GM19239 (cell line): ENCODE measurements at places on chromosomes 11 and 22.
A peak's percentile ranks its signal among the peaks of the same experiment; 100 is the strongest.

DNA sequence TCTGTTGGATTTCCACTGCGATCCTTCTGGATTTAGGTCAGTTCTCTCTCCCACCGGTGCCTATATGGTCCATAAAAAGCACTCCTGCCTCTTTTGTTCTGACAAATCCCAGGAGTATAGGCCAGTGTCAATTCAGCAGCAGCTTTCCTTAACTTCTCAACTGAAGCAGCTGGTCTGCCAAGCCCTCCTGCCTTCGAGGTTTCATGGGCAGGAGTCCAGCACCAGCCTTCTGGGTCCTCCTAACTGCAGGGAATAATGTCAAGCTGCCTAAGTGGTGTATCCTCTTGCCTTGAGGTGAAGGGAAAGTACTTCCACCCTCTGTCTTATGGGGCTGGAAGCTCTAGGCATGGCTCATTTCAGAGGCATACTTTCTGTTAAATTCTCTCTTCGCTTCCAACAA, 149.4 kb upstream of the NCAM1 start:
- no peak for DNase-seq

DNA sequence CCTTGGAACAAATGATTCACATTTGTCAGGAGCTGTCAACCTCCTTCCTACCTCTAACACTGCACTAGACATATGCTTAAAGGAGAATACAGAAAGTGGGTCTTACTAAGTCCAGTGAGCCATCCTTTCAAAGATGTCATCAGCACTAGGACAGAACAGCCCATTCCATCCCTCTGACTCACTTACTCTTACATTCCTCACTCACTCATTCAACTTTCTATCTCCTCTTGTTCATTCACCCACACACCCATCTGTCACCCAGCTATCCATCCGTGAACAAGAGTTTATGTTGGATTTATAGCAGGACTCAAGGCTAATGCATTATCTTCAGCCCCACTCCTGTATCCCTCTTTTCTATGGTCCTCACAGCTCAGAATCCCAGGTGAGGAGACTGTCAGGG, 9.1 kb downstream of the INSC start:
- DNase-seq: no peak

DNA sequence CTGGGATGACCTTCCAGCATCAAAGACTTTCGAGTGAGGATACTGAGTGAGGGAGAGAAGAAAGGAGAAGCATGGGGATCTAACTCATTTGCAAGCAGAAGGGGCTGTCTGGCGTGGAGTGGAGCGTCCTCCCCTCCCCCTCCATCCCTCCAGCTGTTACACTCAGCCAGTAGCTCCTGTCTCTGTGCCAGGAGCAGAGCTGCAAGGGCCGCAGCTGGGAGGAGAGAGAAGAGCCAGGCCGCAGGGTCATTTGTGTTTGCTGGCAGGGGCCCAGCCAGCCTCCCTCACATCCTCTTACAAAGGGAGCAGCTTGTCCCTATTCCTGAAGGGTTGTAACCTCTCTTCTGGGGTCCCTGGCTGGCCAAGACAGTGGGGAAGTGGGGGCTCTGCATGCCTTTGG, 57.9 kb downstream of the NECTIN1 start:
- DNase-seq: no peak

DNA sequence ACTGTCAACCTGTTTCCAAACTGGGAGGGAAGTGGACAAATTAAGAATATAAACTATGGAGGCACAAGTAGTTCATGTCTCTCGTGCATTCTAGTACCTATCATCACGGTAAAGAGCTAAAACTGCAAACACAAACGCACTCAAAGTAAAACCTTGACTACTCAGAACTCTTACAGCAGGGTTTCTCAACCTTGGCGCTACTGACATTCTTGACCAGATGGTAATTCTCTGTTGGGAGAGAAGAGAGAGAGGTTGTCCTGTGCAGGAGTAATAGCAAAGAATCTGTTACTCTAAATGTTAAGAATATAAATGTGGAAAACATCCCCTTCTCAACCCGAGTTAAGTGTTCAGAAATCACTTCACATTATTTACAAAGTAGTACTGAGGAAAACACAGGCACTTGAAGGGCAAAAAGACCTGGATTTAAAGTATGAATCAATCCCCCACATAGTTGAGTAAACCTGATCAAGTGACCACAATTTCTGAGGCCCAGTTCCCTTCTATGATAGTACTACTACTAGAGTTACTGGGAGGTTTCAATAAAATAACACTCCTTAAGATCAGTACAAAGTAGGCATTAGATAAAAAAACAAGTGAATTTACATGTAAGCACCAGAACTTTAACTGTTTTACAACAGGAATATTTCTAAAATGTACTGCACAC, 73.1 kb upstream of the ARHGAP32 start:
- DNase-seq: no peak

DNA sequence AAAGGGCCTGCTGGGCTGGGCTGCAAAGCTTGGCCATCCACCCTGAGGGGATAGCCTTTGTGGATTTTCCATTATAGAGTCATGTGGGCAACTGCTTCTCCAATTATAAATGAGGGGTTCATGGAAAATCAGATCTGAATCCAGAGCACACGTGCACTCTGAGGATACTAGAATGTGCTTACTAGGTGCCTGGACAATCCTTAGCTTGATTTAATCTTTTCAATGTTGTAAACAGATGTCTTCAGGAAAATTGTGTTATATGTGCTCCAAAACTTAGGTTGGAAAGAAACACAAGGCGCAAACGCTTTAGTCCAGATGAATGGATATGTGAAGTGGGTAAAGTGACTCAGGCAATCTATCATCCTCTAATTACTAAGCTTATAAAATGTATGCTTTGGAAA, 92.0 kb downstream of the SLC17A6 start:
- no peak for DNase-seq

DNA sequence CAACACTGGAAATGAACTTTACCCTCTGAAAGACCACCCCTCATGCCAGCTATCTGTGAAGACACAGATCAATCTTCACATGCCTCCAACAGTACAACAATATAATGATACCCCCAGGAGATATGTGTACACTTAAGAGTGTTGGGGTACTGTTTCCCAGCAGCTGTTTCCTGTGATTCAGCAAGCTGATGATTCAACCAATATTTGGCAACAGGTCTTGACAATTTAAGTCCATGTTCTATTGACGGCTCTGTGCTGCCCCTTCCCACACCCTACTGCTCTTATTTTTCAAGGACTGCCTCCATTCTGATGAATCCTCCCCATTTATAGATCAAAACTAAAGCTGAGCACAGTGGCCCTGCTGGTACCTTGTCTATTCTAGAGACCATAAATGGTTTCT, 6.6 kb downstream of the SNX19 start:
- DNase-seq: no peak

- DNase-seq: no peak
Measured at GRCh38 chr11:9738116-9738515, 74.2 kb downstream of the SWAP70 start.

DNA sequence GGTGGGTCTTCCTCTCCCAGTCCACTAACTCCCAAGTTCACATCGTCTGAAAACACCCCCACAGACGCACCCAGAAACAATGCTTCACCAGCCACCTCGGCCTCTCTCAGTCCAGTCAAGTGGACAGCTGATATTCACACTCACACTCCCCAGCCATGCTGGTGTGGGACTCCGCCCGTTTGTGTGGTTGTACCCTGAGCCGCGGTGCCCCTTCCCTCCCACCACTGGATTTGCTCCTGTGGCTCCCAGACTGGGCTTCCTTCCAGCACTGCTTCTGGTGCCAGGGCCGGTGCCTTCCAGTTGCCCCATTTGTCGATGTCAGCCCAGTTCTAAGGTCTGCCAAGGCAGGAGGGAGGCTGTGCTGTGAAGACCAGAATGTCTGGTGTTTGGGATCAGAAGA, 37.9 kb upstream of the PLET1 start:
- DNase-seq: no peak

GRCh38 chr11:2651054-2651617, 48.7 kb downstream of the KCNQ1OT1 start:
- no peak for DNase-seq

DNA sequence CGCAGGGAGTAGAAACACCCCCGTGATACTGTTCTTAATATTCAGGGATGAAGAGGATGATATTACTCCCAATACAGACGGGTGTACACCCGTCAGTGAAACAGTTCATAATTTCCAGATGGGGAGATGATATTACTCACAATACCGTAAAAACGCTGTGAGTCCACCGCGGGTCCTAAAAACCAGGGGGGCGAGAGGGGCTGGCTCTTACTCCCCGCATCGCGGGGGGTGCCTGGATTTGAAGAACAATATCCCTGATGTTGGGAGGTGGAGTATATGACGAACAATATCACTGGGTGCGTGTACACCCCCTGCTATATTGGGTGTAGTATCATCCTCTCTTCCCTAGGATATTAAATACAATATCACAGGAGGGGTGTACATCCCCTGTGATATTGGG, 20.5 kb upstream of the APOL5 start:
- no peak for DNase-seq

DNA sequence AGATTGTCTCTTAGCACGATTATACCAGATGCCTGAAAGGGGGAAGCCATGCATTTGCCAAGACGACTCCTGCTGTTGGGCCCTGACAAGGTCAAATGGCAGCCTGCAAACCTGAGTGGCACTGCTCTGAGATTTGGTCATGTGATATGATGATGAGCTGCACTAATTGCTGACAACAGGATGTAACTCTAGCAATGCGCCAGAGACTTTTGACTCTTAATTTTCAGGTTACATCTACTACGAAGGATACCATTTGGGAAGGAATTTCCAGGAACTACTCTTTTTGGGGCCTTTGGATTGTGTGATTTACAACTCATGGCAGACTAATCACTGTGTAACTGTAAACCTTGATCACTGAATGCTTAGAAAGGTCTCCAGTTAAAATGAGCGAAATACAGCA, 13.1 kb downstream of the TREH start:
- DNase-seq: no peak

DNA sequence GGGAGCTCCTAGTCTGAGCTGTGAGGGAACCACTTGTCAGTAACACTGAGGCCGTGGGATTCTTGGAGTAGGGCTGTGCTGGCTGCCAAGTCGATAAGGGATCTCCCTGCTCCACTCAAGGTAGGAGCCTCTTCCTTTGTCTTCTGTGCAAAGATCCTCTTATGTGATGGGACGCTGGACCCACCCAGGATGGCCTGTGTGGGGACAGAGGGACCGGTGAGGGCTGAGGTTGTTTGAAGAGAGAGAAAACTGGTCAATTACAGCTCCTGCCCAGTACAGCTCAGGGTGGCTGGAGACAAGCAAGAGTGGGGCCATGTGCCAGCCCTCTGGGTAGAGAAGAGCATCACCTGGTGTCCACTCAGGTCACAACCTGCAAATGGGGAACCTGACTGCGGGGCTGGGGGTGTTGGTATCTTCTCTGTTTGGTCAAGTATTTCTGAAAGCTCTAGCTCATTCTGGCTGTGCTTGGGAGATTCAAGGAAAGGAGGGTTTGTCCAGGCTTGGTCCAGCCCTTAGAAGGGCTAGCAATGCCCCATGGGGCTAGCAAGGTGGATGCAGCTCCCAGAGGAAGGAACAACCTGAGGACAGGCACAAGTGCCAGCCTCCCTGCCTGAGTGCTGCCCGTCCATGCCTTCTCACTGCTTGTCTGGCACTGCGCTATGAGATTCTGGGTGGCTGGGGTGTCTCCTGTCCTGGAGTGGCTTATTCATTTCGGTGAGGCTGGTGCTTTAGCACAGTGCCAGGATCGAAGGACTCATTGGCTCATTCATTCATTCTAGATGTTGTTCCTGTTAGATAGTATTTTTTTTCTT, 27.6 kb upstream of the BAIAP2L2 start:
- no peak for DNase-seq

GRCh38 chr11:64015510-64015909, 20.2 kb upstream of the FLRT1 start:
- no peak for DNase-seq

GRCh38 chr22:33720166-33720878, 200.0 kb downstream of the LARGE1 start:
- no peak for DNase-seq

DNA sequence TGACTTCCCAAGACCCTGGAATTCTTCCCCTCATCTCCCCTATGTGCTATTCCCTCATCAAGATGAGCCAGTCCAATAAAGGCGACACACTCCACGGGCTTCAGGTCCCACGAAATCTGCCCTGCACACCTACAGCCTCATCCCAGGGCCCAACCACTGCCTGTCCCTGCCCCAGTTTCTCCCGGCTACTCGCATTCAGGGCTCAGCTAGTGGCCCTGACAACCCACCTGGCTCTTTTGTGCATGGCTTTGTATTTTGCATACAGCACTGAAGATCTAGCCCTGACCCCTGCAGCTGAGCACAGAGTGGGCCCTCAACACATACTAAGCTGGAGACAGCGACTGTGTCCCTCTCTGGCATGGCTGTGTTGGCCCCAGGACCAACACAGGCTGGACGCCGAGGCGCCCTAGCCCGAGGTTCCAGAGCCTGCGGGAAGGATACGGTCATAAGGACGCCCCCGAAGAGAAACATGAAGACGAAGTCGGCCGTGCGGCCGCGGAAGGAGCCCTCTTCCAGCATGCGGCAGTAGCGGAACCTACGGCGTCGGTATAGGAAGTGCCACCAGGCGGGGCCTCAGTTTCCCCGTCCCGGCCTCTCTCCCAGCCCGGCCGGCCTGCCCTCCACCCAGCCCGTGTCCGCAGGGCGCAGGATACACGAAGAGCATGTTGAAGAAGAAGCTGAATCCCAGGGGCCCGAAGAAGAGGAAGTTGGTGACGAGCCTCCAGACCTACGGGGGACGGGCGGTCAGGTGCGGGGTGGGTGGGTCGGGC, 710 bp downstream of the DERL3 start:
- no peak for DNase-seq

DNA sequence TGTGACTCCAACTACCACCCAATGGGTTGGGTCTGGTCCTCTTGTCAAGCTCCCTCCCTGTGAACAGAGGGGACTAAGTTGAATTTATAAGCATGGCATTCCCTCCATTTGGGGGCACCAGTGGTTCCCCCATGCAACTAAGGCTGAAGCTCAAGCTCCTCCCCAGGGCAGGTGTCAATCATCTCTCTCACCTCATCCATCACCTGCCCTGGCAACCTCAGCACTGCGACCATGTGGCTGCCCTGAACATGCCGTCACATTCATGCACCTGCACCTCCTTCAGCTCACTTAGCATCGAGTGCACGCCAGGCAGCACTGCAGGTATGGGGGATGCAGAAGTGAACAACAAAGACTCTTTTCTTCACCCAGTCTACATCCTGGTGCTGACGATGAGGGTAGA, 799.3 kb downstream of the TBC1D22A start:
- DNase-seq: no peak

GRCh38 chr11:67266449-67267187, at the start of gene GRK2:
Gene GRK2, plus strand, starts transcription at chr11:67266473. Its CDS starts 227 bp downstream, at chr11:67266700.
- DNase-seq: no peak

DNA sequence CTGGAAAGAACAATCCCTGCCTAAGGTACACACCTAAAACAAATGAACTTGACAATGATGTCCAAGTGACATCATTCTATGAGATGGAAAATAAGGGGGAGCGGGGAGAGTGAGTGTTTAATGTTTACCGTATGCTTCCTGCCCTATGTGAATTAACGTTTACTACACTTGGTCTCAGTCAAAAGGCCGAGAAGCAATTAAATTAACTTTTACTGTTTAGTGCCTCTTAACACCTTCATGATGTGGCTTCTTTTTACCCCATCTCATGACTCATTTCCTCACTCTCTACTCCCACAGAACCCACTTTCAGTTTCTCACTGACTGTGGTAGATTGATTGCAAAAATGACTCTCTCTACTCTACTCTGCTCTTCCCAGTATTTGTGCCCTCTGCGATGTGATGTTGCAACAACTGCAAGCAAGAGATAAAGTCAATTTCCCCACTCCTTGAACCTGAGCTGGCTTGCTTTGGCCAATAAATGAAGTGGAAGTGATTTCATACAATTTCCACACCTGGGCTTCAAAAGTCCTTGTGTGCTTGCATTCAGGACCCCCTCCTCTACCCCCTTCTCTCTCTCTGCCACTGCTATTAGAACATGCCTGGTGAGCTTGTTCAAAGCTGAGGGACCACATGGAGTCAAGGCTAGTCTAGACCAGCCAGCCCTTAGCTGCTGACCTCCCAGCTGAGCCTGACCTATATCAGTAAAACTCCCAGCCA, 11.6 kb upstream of the ALKBH3 start:
- DNase-seq: peak; percentile 62
